RCC 7860 (cell line): ENCODE measurements at places on chromosomes 4 and X.

- no peak for DNase-seq
Observed at GRCh38 chr4:1968686-1969295, 40.0 kb downstream of the NELFA start.

DNA sequence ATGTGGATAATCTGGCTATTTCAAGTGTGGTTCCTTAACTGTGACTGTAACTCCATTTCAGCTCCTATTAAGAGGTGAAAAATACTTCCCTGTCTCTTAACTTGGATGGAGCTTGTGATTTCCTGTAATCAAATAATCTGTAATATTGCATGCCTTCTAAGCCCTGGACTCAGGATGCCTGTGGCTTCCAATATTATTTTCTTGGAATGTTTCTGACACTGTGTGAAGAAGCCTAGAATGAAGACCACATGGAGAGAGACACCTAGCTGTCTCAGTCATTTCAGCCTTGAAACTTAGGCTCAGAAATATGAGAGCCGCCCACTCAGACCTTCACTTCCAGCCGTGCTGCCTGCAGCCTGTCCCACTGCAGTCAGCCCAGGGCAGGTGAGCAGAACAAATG is 544.3 kb downstream of the TRIML1 start:
- no peak for DNase-seq

DNA sequence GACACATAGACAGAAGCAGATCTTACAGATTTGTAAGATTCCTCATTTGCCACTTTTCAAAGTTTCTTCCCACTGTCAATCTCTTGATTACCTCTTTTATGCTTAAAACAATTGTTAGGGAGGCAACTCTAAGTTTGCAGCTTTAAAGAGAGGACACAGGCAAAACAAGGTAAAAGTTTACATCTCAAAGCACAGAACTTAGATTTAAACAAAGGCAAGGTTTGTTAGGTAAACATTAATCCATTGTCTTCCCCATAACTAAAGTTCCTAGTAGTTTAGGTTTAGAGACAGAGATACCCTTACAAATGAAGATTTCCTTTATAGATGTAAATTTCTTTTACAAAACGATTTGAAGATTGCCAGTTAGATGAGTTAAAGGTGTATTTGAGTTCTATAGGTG is 176.9 kb downstream of the AASDH start:
- no peak for DNase-seq

DNA sequence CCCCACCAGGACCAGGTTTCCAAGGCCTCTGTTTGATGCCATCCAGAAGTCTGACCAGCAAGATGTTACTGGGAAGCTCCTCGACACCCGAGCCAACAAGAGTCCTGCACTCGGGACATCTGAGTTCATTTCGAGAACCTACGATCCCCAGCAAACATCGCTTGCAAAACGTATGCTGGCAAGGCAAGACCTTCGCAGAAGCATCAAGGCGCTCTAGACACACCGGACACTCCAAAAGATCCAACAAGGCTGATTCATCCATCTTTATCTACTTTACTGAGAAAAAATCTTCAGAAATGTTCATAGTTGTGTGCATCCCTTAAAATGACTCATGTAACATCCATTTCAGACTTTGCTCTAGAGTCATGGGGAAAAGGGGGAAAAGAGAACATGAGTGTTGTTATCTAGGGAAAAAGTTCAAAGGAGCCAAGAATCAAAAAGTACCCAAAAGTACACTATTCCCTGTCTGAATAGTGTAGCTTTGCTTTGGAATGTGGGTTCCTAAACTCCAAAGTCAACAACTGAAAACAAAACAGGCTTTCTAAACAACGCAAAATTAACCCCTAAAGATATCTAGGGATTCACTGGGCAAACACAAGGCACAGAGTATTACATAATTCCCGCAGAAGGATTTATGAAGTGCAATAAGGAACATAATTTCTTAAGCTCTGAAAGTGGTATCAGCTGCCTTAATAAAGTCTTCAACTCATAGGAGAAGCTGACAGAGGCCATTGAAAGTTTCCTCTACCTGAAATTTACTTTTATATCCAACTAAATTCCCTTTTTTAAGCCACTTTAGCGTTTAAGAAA is 1.6 kb downstream of the SH3RF1 start:
- DNase-seq: peak; percentile 77

- no peak for DNase-seq
Observed at GRCh38 chrX:154441984-154442707, 1.8 kb upstream of the FAM50A start.

- no peak for DNase-seq
Observed at GRCh38 chr4:113641025-113641431, 120.5 kb downstream of the CAMK2D start.

DNA sequence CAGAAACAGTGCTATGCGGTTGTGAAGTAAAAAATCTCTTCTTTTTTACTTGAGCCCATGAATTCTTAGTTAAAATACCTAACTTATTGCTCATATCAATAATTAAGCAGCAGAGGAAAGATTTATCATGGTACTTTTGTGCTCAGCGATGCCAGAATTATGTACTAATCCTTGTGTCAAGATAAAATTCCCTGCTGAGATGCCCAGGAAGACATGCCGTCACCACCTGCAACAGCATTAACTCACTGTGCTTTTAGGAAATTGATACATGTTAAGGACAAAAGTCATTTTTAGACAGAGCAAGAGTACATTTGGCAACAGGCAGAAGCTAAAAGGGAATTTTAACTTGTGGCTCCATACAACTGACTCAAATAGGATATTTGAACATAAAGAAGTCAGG is 138.9 kb downstream of the NPNT start:
- DNase-seq: peak; percentile 49

DNA sequence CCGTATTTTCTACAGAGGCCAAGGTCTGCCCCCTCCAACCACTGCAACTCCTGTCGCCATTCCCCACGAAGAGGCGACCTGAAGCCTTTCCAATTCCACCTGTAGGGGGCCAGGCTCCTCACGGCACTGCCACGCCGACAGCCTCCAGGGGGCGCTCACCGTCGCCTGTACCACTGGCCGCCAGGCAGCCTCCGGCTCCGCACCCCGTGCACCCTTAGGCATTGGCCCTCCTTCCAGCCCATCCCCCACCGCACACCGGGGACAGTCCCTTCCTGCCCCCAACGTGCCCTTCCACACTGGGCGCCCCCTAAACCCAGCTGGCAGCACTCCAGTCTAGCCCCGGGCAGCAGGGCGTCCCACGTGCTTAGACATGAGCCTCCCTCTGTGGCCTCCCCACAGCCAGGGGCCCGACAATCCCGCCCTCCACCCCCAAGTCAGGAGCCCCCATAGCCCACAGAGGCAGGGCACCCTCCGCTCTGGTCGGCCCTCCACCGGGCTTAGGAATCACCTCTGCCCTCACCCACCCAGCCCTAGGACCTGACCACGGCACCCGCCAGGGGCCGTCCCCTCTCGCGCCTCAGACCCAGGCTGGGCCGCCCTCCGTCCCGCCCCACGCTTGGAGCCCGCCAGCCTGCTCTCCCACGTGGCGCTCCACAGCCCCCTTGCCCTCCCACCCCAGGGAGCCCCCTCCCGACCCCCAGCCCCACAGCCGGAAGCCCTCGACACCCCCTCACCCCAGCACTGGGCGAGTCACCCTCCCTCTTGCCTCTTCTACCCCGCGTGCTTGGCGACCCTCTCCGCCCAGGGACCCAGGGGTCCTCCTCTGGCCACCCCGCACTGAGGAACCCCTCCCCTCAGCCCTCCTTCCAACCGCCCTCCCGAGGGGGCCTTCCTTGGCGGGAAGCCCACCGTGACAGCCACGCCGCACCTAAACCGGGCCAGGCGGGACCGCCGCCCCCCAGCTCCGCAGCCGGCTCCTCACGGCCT is 711 bp downstream of the PNMA6E start:
- peak; percentile 10 for DNase-seq

- no peak for DNase-seq
Observed at GRCh38 chr4:155597933-155598451, 68.7 kb upstream of the GUCY1A1 start.

- DNase-seq: no peak
Observed at GRCh38 chr4:22678940-22679854, 13.5 kb upstream of the GBA3 start.

DNA sequence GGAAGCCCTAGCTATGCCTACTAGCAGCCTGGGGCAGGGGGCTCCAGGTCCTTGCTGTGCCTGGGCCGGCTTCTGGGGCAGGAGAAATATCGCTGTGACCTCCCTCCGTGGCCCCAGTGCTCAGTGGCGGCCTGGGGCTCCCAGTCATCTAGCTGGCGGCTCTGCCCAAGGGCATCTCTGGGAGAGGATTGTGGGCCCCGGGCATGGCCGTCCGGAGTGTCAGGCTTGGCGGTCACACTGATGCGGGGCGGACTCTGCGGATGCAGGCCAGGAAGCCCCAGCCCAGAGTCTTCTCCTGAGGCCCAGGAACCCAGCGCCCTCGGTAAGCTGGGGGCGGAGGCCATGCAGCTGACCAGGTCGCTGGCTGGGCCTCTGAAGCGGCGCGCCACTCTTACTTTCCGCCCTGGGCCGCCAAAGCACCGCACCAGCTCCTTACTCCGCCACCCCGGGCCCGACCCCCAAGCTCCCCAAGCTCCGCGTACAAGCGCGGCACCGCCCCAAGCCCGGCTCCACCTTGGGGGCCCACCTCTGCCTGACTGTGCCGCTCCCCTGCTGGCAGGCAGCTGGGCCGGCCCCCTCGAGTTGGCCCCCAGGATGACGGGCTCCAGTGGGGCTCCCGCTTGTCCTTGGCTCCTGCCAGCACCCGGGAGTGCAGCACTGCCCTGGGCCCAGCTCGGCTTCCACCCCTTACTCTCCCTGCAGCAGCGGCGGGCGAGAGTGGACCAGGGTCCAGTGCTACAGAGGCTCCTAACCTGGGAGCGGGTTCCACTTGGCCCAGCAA is 720.0 kb downstream of the PCDH18 start:
- no peak for DNase-seq

GRCh38 chr4:82811838-82812341 is 13.3 kb upstream of the SCD5 start:
- no peak for DNase-seq

DNA sequence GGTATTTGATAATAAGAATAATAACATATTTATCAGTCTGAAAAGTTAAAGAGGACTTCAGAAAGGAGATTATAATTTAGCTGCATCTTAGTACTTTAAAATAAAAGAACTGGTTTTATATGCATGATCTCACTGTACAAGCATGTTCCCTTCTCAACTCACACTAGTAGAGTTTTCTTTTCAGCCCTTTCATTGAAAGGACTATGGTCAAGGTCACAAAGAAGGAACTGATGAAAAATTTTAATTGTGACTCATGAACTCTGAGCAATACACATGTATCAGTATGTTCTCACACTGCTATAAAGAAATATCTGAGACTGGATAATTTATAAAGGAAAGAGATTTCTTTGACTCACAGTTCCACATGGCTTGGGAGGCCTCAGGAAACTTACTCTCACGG is 73.7 kb upstream of the NDST4 start:
- no peak for DNase-seq

GRCh38 chr4:146638786-146639505 is at the start of gene POU4F2:
Gene POU4F2 (plus strand): TSS chr4:146638893. CDS start chr4:146639141, 248 bp downstream.
- no peak for DNase-seq

- DNase-seq: no peak
Observed at GRCh38 chr4:69576251-69576877, 63.1 kb downstream of the UGT2A2 start.

- DNase-seq: no peak
Observed at GRCh38 chr4:154626793-154627484, 14.5 kb upstream of the FGG start.

- DNase-seq: no peak
Observed at GRCh38 chrX:46715530-46715929, 43.4 kb downstream of the SLC9A7 start.

DNA sequence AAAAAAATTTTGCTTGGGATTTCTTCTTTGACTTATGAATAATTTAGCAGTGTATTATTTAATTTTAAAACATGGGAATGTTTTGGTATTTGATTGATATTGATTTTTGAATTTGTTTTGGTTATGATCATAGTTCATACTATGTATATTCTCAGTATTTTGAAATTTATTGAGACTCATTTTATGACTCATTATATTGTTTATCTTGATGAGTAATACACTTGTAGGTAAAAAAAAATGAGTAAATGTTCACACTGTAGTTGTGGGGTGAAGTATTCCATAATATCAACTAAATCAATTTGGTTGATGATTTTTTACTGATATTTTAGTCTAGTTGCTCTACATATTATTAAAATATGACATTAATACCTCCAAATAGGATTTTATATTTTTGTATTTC is 1142.2 kb downstream of the ADGRL3 start:
- DNase-seq: no peak

DNA sequence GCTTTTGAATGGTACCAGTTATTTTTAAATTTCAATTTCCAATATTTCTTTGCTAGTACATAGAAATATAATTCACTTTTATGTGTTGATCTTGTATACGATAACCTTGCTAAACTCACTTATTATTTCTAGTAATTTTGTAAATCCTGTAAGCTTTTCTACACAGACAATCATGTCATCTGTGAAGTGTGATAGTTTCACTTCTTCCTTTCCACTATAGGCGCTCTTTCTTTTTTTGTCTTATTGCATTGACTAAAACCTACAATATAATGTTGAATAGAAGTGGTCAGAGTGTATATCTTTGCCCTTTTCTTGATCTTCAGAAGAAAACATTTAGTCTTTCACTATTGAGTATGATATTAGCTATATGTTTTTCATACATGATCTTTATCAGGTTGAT is 76.6 kb downstream of the ZNF182 start:
- DNase-seq: no peak

GRCh38 chrX:152663086-152663485 is 25.4 kb downstream of the GABRQ start:
- DNase-seq: no peak

DNA sequence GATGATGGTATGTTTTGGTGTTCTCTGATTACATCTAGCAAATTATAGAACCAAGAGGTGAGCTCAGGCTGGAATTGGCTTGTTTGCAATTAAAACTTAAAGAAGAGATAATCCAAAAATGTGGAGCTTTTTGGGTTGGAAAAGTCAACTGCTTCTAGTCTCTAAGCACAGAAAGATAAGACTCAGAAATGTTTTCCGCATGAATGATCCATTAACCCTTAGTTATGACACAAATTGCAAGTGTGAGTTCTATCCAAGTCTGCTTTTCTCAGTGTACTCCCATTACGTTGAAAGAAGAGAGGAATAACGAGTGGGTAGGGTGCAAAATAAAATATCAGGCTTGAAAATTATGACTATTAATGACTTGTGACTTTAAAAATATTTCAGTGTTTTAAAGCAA is 38.5 kb downstream of the HPGD start:
- no peak for DNase-seq

- DNase-seq: no peak
Observed at GRCh38 chrX:79174949-79175644, 30.6 kb downstream of the GPR174 start.

DNA sequence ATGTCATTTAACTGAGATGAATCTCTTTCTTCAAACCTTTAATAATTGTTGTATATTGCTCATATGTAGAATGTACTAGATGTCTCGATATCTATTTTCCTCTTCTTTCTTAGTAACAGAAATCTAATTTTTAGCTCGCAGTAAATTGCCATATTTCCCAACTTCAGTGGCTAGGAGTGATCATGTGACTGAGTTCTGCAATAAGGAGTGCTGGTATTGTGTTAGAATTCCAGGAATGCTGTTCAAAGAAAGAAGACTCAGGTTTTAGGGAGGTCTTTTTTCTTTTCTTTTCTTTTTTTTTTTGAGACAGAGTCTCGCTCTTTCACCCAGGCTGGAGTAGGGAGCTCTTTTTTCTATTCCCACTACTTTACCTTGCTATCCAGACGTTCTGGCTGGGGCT is 81.7 kb downstream of the SLC10A7 start:
- no peak for DNase-seq

- no peak for DNase-seq
Observed at GRCh38 chrX:150465326-150465725, 102.2 kb downstream of the MAMLD1 start.

- DNase-seq: no peak
Observed at GRCh38 chr4:15149234-15149838, 147.1 kb downstream of the CPEB2 start.
